GM04503 (cell line): ENCODE measurements at places on chromosomes 4 and X.

DNA sequence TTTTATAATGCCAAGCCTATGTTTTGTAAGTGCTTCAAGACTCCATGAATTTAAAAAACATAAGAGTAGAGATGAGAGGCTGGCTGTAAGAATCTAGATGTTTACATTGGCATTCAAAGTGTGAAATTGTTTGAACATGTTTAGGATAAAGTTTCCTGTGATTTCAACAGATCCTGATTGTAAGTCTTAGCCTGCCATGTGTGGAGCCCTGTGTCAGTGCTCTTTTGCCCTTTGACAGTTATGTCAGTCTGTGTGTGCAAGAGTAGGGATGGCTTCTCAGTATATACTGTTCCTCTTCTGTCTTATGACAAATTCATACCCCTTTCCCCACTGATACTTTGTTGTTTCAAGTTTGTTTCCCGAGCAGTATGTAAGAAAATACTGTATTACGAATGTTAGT, 68.2 kb downstream of the USP9X start:
- no peak for DNase-seq

DNA sequence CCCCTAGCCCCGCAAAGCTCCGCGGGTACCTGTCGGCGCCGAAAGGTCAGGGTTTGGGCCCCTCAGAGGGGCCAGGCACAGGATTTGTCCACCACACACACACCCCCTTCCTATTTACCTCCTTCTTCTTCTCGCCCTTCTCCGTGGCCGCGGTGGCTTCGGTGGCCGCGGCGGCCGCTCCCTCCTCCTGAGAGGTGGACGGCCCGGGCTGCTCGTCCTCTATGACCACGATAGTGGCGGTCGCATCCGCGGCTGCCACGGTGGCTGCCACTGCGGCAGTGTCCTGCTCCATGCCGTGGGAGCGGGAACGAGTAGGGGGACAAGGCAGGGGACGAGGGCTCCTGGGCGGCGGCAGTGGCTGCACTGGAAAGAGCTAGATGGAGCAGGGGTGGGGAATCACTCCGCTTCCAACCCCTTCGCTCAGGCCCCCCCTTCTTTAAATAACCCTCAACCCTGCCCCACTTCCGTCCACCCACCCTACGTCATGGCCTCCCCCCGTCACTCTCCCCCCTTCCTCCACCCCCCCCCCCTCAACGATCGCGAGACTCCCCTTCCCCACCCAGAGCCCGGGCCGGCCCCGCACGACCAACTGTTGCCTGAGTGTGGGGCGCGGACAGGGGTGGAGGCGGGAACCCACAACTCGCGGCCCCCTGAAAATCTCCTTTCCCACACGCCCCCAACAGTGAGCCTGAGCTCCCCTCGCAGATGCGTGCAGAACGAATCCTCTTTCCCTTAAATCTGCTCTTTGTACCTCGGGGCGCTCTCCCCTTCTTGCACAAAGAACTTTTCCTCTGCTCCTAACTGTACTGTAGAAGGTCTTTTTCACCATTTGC, at the start of gene SMARCA1:
Gene SMARCA1, minus strand, starts transcription at position 412 of the 833 bp plus-strand sequence. Its CDS starts 120 bp downstream, at position 292.
- DNase-seq, result no peak

GRCh38 chrX:30680618-30681017, 27.4 kb downstream of the GK start:
- DNase-seq, result no peak

- DNase-seq, result no peak
Measured at GRCh38 chrX:39791691-39792090, 306.1 kb downstream of the BCOR start.

DNA sequence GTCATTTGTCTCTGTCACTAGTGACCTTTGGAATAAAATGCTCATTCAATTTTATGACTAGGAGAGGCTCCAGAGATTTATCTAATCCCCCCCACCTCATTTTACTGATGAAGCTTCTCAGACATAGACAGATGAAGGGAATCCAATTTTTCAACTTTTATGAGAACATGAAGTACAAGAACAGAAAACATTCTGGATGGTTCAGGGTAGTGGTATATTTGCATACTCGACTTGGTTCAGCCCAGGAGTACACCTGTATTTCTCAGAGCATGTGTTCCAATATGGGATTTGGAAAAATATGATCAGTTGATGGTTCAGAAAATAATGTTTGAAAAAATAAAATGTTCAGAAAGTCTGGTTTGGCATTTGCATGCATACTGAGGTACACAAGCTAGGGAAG, 131.4 kb upstream of the GALNT7 start:
- no peak for DNase-seq
